ENCODE measurements at places on chromosomes 11 and 22.

DNA sequence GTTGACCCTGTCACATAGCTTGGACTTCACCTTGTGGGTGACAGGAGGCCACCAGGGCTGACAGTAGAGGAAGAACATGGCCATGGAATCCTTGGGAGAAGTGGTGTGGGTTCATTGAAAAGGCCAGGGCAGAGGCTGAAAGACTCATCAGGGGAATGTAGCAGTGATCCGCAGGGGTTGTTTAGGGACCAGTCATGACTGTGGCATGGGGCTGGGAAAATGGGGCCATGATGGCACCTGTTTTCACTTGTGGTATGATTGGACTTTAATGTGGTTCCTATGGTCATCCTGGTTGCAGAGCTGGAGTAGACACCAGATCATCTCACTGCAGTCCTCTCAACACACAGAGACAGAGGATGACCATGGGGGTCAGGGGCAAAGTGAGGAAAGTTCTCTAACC is 66.7 kb upstream of the MYEOV start:
- DNase-seq, result no peak

DNA sequence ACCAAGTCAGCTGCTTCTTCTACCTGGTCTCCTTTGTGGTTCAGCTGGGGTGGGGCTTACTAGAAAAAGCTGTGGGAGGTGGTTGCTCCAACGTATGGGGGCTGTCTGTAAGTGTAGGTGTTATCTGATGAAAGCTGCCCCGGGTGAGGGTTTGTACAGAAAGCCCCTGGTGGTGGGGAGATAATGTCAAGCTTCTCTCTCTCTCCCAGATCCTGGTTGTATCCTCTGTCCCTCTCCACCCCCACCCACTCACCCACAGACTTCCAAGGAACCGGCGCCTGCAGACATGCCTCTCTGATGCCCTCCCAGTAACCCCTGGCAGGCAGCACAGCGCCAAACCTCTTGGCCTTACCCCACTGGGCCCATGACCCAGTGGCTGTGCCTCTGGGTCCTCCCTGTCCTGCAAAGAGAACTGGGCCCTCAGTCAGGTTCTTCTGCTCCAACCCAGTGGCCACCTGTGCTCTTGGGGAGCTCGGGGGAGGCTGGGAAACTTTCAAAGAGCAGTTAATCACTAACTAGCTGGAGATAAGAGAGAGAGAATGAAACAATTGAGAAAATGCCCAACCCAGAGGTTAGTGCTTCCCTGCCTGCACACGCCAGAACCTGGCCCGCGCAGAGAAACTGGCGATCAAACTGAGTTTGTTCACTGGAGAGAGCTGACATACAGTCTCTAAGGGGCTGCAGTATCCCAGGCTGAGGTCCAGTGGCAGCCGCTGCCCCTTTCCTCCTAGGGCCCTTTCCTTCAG is 20.4 kb upstream of the EHF start:
- DNase-seq, result no peak

GRCh38 chr11:27563201-27563600 is 56.6 kb upstream of the LIN7C start:
- peak; percentile 3 for DNase-seq

GRCh38 chr11:46577058-46577457 is 16.8 kb downstream of the AMBRA1 start:
- no peak for DNase-seq

DNA sequence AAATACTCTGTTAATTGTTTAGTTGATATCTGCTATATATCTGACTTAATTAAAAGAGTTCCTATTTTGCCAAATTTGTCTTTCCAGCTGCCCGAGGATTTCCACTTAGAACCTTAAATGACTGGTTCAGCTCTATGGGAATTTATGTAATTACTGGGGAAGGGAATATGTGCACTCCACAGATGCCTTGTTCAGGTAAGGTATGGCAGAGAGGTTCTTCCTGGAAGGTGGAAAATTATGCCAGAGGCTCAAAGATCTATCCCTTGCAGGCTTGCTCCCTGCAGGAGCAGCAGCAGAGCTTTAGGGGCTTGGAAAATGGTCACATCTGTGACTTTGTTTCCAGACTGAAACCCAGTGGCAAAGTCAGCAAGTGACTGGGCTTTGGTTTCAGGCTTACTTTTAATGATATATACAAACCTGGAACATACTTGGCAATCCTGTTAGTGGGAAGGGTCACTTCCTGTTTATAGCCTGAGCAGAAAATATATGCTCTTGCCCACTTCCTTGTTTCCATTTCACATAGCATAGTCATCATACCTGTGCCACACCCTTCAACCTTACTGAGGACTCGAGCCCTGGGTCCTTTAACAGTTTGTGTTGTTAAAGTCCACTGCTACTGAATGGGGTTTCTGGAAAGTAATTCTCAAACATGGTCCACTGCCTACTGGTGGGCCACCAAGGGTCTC is 23.7 kb downstream of the WBP2NL start:
- no peak for DNase-seq

GRCh38 chr11:113241636-113242054 is 72.7 kb upstream of the TTC12 start:
- DNase-seq, result no peak

GRCh38 chr11:60797846-60798630 is 12.9 kb downstream of the MS4A10 start:
- no peak for DNase-seq

DNA sequence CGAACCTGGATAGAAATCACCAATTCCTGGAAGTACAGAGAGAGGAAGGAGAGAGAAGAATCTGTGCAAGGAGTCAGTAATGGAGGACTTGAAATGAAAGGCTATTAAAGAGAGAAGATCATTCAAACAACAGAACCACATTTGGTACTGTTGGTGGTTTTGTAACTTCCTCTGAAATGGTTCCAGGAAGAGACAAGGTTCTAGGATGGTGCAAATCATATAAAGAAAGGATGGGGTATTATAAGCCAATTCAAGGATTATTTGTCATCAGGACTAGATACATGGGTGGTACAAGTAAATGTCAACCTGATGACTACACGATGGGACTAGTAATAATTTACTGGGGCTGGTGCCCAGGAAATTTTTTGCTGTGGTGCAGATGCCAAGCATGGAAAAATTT is 28.9 kb upstream of the TMA7B start:
- no peak for DNase-seq

DNA sequence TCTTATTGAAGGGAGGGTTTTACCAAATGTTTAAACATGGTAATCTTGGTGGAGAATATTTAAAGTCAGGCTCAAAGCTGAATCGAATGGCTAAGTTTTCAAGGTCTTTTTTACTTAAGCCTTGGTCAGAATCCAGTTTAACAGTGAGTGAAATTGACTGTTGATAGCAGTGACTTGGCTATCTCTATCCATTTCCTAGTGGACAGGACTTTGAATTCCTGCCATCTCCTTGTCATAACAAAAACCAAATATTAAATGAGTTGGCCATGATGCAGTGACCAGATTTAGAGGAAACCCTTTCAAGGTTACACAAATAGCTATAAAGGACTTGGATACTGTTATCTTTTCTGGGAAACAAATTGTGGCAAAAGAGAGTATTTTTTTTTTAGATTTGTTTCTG is 92.0 kb downstream of the JRKL start:
- DNase-seq, result no peak

DNA sequence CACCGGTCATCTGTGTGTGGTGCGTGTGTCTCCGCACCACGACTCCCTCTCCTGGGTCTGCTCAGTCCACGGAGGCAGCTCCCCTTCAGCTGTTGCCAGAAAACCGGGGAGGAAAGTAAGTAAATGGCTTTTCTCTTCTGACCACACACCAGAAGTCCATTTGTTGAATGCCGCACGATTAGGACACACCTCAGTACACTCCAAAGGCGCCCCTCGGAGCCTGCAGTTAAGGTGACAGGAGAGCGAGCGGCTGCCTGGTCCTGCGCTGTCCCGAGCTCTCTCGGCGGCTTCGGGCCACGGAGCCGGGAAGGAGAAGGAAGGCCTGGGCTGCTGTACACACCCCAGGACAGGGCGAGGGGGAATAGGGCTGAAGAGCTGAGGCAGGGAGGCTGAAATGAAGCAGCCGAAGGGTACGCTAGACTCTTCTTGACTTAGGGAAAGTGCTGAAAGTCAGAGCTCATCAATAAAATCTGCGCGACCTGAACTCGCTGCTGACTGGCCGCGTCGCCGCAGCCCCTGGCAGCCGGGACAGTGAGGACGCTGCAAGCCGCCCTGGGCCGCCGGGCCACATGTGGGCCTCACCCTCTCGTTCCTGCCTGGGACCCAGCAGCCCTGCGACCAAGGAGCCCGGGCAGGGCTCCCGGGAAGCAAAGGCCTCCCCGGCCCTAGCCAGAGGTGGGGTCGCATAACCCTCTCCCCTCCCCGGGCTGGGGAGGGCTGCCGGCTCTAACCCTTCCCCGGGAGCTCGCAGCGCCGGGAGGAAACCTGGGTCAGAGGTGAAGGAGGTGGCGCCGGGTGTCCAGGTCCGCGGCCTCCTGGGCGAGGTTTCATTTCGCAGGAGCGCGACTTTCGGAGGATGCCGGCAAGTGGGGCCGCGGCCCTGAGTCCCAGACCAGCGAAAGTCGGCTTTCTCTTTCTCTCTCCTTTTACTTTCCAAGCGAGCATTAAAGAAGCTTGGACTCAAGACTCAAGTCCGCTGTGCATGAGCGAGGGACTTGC is 1.6 kb upstream of the PAX6 start:
- DNase-seq, result no peak

- no peak for DNase-seq
These were observed 129.9 kb downstream of the ARL14EP start for GRCh38 chr11:30452842-30453241.

GRCh38 chr11:29328961-29329441 is 687.8 kb downstream of the KCNA4 start:
- DNase-seq, result peak; percentile 91

DNA sequence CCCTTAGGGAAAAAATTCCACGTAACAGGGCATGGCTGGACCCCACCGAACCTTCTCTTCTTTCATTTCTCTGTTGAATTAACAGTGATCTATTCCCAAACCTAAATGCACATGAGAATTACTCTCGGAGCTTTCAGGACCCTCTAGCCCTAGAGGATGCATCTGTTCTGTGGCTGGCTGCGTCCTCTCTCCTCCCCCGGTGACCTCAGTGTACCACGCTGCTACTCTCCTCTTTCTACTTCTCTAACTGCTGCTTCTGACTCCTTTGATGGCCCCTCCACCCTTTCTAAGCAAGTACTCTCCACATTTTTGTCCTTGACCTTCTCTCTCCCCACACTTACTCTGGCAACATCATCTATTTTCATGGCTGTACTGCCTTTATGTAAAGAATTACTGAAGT is 12.1 kb upstream of the APOA1 start:
- DNase-seq, result no peak

DNA sequence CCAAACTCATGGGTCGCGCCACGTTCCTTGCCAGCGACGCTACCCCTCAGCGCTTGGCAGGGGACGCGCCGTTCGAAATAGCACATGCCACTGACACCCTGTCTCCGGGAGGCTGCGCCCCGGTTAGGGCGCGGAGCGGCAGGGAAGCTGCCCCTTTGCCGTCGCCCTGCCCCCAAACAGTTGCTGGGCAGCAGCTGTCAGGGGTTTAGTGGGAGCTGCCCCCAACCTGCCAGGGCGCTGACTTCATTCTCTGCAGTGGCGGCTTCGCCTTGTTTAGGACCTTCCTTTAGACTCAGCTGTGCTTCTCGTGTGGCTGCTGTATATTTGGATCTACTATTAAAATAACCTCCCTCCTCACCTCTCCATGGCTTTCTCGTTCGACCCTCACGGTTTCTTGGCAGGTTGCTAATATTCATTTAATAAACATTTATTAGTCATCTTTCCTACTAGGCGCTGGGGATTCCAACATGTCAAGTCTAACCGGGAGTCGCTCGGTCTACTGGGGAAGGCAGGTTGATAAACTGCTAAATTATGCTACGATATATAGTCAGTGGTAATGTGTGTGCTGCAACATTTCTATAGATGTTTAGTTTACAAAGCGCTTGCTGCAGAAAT is 782 bp downstream of the TMEM109 start:
- peak; percentile 17 for DNase-seq

DNA sequence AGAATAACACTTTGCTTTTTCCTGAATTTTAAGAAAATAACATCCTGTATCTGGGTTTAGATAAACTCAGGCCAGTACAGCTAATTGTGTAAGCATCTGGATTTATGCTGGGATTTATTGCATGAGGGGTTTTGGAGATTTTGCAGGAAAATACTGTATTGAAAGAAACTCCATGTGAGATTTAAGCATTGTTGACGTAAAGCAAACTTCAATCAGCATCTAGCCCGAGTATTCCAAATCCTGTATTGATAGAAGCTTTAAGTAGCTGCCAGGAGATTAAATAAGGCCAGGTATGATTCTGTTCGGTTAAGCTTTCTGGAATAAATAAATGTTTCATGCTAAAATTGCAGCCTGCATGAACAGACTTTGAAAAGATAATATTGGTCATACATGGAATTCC is 36.3 kb upstream of the LYVE1 start:
- DNase-seq, result no peak

- no peak for DNase-seq
These were observed 14.2 kb downstream of the SLC22A8 start for GRCh38 chr11:63001456-63001855.

Data from foreskin keratinocyte (primary cell).